A549 treated with DMSO at 1 μM for 4 hours (cell line): ENCODE measurements at places on chromosomes 1 and 21. TPM values are rescaled to one million over a fixed set of nuclear protein-coding genes. Genes with fewer than 3 reads are reported as not detected.

AKR7A3 gene
- 0.06 to 0.21 TPM (median 0.16 TPM) in 4 of 5 replicates, not detected in the other for total RNA-seq

HAPLN2 gene
- 0.05 to 0.19 TPM in 2 of 5 replicates, not detected in the others for total RNA-seq

SEC16B gene
- 0.52 to 0.95 TPM (median 0.77 TPM) in 5 replicates for total RNA-seq

NPPB gene
- total RNA-seq, result 0.13 to 0.32 TPM in 2 of 5 replicates, not detected in the others
